IMR-90 (cell line): ENCODE measurements at places on chromosomes 2 and 18. TPM values are rescaled to one million over a fixed set of nuclear protein-coding genes. Genes with fewer than 3 reads are reported as not detected.

GRCh38 chr18:70848329-70848728 is 559.5 kb downstream of the SOCS6 start:
- DNase-seq, result no peak

DNA sequence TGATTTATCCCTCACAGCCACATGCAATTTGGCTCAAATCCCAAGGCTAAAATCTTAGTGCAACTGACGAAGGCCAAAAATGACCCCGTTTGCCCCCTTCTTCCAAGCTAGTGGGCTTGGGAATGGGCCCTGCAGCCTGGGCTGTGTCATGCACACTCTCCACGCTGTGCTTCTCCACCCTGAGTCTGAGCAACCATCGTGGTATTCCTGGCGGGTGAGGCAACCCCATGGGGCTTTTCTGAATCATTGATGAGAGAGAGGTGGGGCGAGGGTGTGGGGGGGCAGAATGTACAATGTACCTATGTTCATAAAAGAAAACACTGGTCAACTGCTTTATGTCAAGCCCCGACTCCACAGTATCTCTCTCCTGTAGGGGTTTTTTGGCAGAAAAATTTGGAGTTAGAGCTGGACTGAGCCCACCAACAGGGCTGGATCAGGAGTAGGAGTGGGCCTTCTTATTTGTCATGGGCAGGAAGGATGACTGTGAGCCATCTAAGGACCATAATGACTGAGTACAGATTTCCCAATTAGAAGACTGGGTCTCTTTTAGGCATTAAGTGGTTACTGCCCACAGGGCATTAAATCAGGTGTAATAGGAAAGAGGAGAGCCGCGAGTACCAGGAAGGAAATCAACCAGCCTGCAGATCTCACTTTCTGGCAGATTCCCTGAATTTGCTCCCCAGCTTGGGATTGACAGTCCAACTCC is 8.9 kb downstream of the SULT1C2 start:
- peak; percentile 85 for DNase-seq

DNA sequence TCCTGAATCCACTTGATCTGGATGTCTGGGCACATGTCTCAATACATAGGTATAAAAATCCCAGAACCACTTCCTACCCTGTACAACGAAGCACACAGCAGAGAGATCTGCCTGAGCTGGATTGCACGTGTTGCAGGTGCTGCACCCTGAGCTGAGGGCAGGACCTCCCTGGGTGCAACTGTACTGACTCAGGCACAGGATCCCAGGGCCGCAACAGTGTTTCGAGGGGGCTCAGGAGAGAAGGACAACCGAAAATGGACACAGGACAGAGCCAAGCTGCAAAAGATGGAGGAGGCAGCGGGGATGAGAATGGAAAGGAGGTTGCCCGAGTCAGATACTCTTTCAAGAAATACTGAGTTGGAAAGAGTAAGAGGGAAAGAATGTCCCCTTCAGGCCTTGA is 354.1 kb downstream of the EIPR1 start:
- DNase-seq, result no peak

The GALNT14 gene
- total RNA-seq, result 0.18 TPM in 1 of 2 replicates, not detected in the other

The CYP27C1 gene
- total RNA-seq, result not detected in 2 replicates

- DNase-seq, result peak; percentile 49
Measured at GRCh38 chr18:67410075-67411070, 106.1 kb downstream of the DSEL start.

DNA sequence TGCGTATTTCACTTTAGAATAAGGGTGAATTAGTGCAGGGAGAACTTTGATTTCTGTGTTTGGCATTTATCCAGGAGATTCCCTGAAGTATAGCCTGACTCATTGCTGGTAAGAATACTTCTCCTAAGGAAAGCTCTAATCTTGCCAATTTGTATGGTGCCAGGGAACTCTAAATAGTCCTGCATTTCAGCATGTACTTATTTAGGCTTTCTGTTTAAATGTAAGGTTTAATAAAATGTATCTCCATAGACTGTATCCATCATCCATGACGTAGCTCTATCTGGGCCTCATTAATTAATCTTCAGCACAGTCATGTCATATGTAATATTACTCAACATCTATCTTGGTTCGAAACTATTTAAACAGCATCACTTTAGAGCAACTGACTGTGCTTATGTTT is 127.7 kb downstream of the DOK6 start:
- DNase-seq, result peak; percentile 26

GRCh38 chr18:34729264-34729663 is 19.2 kb downstream of the DTNA start:
- no peak for DNase-seq

DNA sequence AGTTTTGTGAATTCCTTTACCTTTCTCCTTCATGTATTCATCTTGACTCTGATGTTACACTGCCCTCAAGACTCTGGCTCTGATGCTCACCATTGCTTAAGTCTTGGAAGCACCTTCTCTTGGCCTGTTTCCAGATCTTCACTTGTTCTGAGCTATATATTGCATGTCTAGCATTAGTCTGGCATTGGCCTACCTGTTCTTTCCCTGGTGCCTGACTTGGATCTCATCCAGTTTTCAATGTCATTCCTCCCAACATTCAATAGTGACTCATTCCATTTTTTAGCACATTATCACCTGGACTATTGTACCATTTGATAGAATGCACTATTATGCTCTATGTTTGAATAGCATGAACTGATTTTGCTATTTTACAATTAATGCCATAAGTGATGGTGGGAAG is 127.3 kb upstream of the NYAP2 start:
- DNase-seq, result no peak

DNA sequence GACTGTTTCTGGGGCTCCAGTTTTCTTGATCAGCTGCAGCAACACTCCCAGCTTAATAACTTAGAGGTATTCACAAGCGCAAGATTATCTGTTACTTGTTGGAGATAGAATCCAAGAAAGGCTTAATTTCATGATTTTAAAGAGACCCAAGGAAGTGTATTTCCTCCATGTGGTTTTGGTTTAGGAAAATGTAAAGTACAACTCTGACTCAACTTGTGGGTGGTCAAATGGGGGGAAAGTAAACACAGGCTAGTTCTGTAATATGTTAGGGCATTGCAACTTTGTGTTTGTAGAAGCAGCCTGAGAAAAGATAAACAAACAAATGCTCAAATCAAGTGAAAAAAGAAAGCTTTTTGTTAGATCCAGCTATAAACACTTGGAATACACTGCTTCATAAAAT is 90.1 kb upstream of the COL3A1 start:
- peak; percentile 88 for DNase-seq
